ENCODE measurements at places on chromosomes 1 and 21.

DNA sequence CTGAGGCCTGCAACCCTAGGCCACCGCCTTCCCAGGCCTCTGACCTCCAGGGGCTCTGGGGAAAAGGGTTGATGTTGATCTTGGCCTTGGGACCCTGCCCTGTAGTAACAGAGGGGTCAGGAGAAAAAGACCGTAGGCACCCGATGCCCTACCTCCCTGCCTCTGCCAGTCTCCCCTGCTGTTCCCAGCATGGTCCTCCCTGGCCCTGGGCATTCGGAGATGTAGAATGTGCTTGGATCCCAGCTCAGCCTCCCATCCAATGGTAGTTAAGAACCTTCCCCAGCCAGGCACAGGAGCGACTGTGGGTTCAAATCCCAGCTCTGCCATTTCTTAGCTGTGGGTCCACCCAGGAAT, 72.0 kb upstream of the TARDBP start:
- H3K27me3 ChIP-seq: no peaks in the 10 kb centered on the region
- no peak overlapping the region for H3K4me3 ChIP-seq
- peaks cover 20% of the 10 kb centered on the region for H3K4me1 ChIP-seq

- H3K36me3 ChIP-seq: peaks cover 35% of the 10 kb centered on the region
- H3K4me1 ChIP-seq: peaks cover 29% of the 10 kb centered on the region
- peak; percentile 53 for DNase-seq
- H3K27me3 ChIP-seq: no peaks in the 10 kb centered on the region
Observed at GRCh38 chr1:31627930-31628559, 10.6 kb downstream of the HCRTR1 start.

GRCh38 chr1:44354268-44354839, 703 bp downstream of the ERI3 start:
- H3K4me3 ChIP-seq: peak overlapping the region; percentile 97
- H3K36me3 ChIP-seq: no peaks in the 10 kb centered on the region
- no peak for DNase-seq
- H3K27me3 ChIP-seq: no peaks in the 10 kb centered on the region
- H3K4me1 ChIP-seq: peaks cover 28% of the 10 kb centered on the region
- H3K27ac ChIP-seq: peak overlapping the region; percentile 76

DNA sequence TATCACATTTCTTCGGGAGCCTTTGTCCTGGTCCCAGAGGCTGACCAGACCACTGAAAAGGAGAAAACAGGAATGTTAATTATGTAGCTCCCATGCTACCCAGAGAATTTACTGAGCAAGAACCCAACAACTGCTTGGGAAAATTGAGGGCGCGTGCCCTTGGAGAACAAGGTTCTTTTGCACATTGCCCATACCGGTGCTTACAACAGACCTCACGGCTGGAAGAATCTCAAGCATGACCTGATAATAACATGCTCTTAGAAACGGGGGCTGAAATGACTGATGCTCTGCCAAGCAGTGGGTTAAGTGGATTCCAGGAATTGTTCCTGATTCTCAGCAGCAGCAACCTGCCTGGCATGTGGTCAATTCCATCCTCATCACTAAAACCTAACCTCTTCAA, 49.3 kb upstream of the AJAP1 start:
- no peaks in the 10 kb centered on the region for H3K36me3 ChIP-seq
- no peak overlapping the region for H3K4me3 ChIP-seq
- no peak for DNase-seq
- H3K27me3 ChIP-seq: no peaks in the 10 kb centered on the region

DNA sequence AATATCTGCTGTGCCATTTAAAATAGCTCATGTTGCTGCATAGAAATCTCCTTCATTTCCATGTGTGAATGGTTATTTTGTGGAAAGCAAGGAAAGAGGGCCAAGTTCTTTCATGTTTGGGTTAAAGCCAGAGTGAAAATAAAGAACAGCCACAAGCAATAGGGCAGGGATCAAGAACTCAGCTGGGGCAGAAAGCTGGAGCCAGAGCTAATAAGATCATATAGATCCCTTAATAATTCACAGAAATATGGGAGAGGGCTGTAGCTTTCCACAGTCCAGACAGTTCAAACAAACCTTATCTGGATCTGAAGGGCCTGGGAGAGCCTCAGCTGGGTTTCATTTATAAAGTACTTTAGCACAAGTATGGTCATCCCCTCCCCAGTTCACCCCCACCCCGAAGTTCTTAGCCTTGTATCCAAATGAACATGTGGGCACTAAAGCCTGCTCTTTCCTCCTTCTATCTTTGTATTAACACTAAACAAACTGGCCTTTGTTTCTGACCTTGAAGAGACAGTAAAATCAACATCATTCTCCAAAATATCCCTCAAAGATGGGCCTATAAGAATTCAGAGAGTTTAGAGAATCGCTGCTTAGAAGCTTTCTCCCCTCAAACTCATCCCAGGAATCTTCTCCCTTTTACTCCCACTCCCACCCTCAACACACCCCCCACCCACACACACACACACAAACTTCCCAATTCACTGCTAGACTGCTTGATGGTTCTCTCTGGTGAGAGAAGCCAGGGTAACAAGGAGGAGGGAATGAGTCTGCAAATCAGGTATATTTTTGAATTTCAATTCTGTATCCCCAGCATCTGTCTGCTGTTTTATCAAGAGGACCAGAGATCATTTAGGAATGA, 41.7 kb downstream of the UTP25 start:
- DNase-seq: no peak
- no peak overlapping the region for H3K4me3 ChIP-seq
- no peaks in the 10 kb centered on the region for H3K4me1 ChIP-seq
- no peaks in the 10 kb centered on the region for H3K27me3 ChIP-seq
- H3K27ac ChIP-seq: no peak overlapping the region

DNA sequence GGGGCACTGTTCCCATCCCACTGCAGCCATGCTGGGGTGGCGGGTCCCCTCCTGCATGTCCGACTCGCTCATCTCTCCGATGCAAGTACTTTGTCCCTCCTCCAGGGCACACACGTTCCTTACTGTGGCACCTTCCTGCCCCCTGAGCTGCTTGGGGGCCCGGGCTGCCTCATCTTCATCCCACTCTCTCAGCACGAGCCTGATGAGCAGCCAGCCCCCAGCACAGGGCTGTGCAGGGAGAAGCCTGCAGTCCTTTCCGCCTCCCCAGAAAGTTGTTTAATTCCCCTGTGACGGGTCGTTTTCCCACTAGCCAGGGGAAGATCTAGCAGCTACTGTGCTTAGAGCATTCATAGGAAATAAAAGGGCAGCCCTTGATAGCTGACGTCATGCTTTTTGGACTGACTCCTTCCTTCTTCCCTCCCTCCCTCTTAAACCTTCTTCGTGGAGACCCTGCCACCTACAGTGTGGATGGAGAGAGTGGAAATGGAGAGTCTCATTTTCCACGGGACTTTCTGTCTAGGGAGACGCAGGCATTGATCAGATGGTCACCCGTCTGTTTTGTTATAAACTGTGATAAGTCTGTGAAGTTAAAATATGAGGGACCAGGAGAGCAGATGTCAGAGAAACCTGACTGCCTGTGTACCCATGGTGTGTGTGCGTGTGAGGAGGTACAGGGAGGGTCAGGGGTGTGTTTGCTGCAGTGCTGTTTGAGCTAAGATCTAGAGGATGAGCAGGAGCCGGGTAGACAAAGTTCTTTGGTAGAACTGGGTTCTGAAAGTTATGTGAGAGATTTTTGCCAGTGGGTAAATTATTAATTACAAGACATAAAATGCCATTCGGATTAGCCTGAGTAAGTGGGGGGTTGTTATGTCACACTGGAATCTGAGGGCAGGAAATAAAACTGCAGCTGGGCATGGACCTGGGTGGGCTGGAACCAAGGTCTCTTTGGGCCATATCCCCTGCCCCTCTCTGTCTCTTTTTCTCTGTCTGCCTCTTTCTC, 34.3 kb downstream of the GPR137B start:
- no peaks in the 10 kb centered on the region for H3K27me3 ChIP-seq
- H3K4me3 ChIP-seq: no peak overlapping the region
- peaks cover 8% of the 10 kb centered on the region for H3K36me3 ChIP-seq
- no peaks in the 10 kb centered on the region for H3K4me1 ChIP-seq
- H3K27ac ChIP-seq: no peak overlapping the region
- DNase-seq: no peak

GRCh38 chr1:51639694-51640093, 22.8 kb downstream of the OSBPL9 start:
- H3K36me3 ChIP-seq: no peaks in the 10 kb centered on the region
- no peaks in the 10 kb centered on the region for H3K27me3 ChIP-seq
- no peak overlapping the region for H3K4me3 ChIP-seq
- peaks cover 48% of the 10 kb centered on the region for H3K4me1 ChIP-seq

GRCh38 chr1:200329208-200329882, 80.5 kb downstream of the ZNF281 start:
- no peaks in the 10 kb centered on the region for H3K36me3 ChIP-seq
- no peak overlapping the region for H3K27ac ChIP-seq
- DNase-seq: no peak
- no peak overlapping the region for H3K4me3 ChIP-seq

DNA sequence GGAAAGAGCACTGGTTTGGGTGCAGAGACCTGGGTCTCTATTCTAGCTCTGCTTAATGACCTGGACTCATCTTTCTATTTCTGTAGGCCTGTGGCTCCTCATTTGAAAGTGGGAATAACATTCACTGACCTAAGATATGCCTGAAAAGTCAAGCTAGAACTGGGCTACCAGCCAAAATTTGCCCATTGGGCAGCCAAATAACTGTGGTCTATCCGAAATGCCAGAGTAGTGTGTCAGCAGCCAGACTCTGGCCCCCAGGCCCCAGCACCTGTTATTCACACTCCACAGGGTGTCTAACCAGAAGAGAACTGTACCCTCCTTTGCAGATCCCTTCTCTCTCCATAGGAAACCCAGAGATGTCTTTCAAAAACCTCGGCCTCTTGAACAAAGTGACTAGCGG, 12.6 kb downstream of the DAB1 start:
- no peaks in the 10 kb centered on the region for H3K27me3 ChIP-seq
- DNase-seq: no peak
- H3K36me3 ChIP-seq: no peaks in the 10 kb centered on the region
- no peak overlapping the region for H3K4me3 ChIP-seq

GRCh38 chr1:181135437-181135731, 46.9 kb downstream of the IER5 start:
- peaks cover 49% of the 10 kb centered on the region for H3K4me1 ChIP-seq
- no peaks in the 10 kb centered on the region for H3K36me3 ChIP-seq
- DNase-seq: no peak
- H3K27ac ChIP-seq: peak overlapping the region; percentile 81

GRCh38 chr1:88472714-88473113, 211.4 kb upstream of the PKN2 start:
- H3K4me3 ChIP-seq: no peak overlapping the region
- no peaks in the 10 kb centered on the region for H3K27me3 ChIP-seq
- no peaks in the 10 kb centered on the region for H3K36me3 ChIP-seq
- H3K4me1 ChIP-seq: no peaks in the 10 kb centered on the region
- DNase-seq: no peak

GRCh38 chr21:31667639-31668038, 8.1 kb downstream of the SOD1 start:
- peaks cover 15% of the 10 kb centered on the region for H3K4me1 ChIP-seq
- H3K36me3 ChIP-seq: peaks cover 20% of the 10 kb centered on the region
- H3K27ac ChIP-seq: no peak overlapping the region
- H3K4me3 ChIP-seq: no peak overlapping the region
- DNase-seq: no peak

DNA sequence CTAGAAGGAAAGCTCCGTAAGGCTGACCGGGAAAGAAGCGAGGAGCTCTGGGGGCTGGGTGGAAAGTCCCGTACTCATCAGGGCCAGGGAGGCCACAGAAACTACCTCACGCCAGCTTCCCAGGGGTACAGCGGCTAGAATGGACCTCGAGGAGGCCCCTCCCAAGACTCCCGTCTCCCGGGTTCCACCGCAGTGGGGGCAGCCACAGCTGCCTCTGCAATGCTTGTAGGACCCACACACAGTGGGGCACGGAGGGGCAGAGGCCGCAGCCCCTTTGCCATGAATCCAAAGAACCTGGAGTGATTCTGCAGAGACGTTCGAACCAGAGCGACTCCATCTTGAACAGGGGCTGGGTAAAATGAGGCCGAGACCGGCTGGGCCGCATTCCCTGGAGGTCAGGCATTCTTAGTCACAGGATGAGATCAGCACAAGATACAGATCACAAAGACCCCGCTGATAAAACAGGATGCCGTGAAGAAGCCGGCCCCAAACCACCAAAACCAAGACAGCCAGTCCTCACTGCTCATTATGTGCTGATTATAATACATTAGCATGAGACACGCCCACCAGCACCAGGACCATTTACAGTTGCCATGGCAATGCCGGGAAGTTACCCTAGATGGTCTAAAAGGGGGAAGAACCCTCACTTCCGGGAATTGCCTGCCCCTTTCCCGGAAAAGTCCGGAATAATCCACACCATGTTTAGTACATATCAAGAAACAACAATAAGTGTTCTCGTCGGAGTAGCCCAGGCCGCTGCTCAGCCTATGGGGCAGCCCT, 1.6 kb upstream of the ANKRD65 start:
- no peaks in the 10 kb centered on the region for H3K27me3 ChIP-seq
- no peak for DNase-seq
- H3K36me3 ChIP-seq: no peaks in the 10 kb centered on the region
- H3K4me3 ChIP-seq: no peak overlapping the region
- no peaks in the 10 kb centered on the region for H3K4me1 ChIP-seq

DNA sequence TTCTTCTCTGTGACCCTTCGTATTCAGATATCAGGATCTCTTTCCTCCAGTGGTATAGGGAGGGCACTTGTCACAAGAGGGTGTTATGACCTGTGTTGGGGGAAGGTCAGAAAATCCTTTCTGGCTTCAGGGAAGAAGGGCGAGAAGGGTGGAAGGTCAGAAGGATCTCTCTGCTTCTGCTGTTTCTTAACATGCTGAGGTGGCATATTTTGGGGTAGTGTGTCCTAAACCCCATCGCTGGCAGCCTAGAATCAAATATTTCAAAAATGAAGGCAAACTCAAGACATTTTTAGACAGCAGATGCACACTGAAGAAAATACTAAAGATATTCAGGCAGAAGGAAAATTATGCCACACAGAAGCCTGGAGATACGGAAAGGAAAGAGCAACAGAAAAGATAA, 207.6 kb downstream of the TM2D1 start:
- no peaks in the 10 kb centered on the region for H3K36me3 ChIP-seq
- H3K4me3 ChIP-seq: no peak overlapping the region
- H3K27ac ChIP-seq: no peak overlapping the region
- no peak for DNase-seq

- H3K27me3 ChIP-seq: no peaks in the 10 kb centered on the region
- DNase-seq: no peak
Observed at GRCh38 chr1:50458507-50458906, 35.3 kb upstream of the DMRTA2 start.

GRCh38 chr1:161718559-161719324, 2.6 kb upstream of the FCRLB start:
- no peaks in the 10 kb centered on the region for H3K27me3 ChIP-seq
- no peaks in the 10 kb centered on the region for H3K36me3 ChIP-seq
- no peak overlapping the region for H3K27ac ChIP-seq
- no peaks in the 10 kb centered on the region for H3K4me1 ChIP-seq
- H3K4me3 ChIP-seq: no peak overlapping the region
